ENCODE measurements at places on chromosomes 1 and 21.
A peak's percentile ranks its signal among the peaks of the same experiment; 100 is the strongest.

DNA sequence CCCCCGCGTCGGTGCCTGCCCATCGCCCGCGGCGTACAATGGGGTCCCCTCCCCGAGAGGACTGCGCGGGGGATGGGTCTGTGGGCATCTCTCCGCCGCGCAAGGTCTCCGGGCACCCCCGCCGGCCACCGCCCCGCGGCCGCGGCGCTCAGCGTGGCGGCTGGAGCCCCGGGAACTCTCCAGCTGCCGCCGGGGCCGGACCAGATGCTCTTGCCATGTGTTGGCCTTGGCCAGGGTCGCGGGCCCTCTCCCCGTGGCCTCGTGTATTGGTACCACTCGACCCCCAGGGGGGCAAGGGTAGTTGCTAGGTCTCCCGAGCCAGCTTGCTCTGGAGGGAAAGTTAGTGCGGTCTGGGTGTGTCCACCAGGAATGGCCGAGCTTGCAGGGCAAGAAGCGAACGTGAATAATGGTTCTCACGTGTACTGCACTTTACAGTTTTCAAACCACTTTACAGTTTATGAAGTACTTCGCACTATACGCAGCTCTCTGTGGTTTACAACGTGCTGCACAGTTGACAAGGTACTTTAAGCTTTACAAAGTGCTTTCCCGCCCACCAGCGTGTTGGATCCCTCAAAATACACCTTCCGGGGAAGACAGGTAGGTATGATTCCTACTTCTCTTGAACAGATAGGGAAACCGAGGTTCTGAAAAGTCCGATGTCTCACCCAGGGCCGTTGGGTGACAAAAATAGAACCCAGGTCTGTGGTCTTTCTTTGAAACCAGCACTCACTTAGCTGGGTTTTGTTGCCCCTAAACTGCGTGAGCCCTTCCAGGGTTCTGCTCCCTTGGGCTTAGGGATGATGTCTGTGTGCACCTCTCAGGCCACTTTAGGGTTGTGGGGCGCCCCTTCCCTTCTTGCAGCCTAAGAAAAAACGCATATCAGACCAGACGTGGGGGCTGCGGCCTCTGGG, 1.2 kb downstream of the EPHB2 start:
- DNase-seq = no peak

DNA sequence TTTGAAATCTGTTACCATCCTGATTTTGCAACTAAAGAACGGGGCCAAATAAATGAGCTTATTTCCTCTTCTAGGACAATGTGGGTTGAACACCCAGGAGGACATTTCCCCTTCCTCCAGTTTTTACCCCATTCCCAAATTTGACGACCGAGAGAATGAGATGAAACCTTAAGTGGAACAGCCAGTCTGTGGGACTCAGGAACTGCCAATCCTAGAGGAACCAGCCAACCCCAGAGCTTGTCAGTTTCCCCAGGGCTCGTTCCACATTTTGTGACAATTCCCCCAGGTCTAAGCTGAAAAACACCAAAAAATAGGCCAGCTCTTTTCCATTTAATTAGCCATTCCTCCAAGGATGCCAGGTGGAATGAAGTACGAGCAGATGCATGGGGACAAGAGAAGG, 21.3 kb upstream of the MAPKAPK2 start:
- no peak for DNase-seq

DNA sequence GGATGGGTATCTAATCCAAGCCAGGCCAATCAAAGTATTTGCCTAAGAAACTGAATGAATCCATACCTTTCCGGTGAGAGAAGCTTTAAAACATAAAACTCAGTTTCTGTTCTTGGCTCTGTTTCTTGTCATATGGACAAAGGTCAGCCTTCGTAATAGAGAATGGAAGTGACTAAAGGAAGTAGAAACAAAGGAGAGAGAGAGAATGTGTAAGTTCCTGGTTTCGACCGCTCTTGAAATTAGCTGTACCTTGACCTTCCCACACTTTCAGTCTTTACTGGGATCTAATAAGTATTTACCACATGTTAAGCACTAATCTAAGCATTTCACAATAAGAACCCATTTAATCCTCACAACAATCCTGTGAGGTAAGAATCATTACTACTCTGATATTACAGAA, 19.6 kb upstream of the CLCA4 start:
- DNase-seq = no peak

- no peak for DNase-seq
Observed at GRCh38 chr1:166083887-166084286, 82.9 kb downstream of the FAM78B start.

DNA sequence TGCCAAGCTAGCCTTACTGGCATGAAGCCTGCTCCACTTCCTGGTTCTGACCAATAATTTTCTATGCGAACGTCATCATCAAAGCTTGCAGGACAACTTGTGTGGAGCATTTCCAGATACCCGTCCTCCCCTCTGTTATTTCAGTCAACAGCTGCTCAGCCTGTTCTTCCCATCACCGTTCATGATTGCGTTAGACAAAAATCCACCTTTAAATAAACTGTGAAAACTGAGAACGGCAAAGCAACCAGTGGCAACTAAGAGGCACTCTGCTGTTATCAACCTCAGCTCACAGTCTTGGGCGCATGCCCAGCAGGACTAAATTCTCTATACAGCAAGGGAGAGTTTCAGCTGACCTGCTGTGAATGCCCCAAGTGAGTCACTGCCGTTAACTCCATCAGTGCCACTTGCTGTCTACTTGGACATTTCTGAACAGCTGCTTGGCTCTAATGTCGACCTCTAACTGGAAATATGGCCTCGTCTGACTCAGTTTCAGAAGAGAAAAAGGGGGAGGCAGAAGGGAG, 207.4 kb upstream of the RUNX1 start:
- DNase-seq = no peak

GRCh38 chr1:181947441-181947840, 114.1 kb downstream of the ZNF648 start:
- no peak for DNase-seq

DNA sequence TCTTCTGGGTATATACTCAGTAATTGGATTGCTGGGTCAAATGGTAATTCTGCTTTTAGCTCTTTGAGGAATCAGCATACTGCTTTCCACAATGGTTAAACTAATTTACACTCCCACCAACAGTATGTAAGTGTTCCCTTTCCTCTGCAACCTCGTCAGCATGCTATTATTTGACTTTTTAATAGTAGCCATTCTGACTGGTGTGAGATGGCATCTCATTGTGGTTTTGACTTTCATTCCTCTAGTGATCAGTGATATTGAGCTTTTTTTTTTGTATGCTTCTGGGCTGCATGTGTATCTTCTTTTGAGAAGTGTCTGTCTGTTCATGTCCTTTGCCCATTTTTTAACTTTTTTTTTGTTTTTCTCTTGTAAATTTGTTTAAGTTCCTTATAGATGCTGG, 279.4 kb downstream of the PTGER3 start:
- no peak for DNase-seq

DNA sequence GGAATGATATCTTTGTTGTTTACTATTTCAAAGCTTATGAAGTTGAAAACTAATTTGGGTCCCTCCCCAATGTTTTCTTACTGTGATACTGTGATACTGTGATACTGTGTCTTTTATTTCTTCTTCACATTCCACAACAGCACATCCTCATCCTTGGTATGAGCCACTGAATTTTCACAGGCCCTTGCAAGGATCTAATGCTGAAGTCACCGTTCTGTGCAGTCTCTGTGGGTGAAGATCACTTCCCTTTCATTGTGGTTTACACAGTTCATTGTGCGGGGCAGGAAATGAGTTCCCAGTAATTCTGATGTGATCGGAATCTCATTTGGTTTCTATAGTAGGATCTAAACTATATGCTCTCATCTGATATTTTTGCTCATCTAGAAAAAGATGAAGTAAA, 32.1 kb upstream of the PAXBP1 start:
- DNase-seq = no peak

DNA sequence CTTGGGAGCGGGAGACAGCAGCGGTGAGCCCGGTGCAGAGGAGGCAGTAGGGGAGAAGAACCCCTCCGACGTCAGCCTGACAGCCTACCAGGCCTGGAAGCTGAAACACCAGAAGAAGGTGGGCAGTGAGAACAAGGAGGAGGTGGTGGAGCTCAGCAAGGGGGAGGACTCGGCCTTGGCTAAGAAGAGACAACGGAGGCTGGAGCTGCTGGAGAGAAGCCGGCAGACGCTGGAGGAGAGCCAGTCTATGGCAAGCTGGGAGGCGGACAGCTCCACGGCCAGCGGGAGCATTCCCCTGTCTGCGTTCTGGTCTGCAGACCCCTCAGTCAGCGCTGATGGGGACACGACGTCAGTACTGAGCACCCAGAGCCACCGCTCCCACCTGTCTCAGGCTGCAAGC, 32.9 kb downstream of the STYXL2 start:
- no peak for DNase-seq

GRCh38 chr1:15951341-15952153, 24.4 kb downstream of the ZBTB17 start:
- no peak for DNase-seq

GRCh38 chr21:31983554-31983953, 110.7 kb downstream of the HUNK start:
- DNase-seq = no peak

DNA sequence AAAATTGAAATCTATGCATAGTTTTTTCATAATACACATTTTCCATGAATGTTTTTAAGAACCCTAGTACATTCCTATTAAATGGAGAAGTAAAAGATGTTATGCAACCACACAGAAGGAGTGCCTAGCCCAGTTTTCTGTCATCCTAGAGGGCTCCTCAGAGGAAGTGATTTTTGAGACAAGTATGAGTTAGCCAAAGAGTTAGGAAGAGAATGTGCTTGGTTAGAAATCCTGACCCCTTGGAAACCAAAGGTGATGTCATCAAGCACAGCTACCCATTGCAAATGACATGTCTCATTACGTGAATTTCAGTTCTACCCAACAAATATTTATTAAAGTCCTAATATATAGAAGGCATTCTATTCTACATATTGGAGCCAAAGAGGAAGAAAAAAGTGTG, 88.9 kb upstream of the TNFSF4 start:
- DNase-seq = no peak

- DNase-seq = no peak
Observed at GRCh38 chr21:39537571-39537970, 75.2 kb upstream of the B3GALT5 start.

DNA sequence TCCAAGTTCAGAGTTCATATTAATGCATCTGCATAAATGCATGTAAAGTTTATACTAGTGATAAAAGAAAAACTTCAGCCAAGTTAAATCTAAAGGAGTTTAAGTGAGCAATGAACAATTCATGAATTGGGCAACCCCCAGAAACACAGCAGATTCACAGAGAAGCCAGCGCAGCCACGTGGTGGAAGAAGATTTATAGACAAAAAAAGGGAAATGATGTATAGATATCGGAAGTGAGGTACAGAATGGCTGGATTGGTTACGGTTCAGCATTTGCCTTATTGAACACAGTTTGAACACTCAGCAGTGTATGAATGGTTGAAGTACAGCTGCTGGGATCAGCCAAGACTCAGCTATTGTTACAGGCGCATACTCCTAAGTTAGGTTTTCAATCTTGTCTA, 5.7 kb downstream of the AK5 start:
- DNase-seq = no peak

DNA sequence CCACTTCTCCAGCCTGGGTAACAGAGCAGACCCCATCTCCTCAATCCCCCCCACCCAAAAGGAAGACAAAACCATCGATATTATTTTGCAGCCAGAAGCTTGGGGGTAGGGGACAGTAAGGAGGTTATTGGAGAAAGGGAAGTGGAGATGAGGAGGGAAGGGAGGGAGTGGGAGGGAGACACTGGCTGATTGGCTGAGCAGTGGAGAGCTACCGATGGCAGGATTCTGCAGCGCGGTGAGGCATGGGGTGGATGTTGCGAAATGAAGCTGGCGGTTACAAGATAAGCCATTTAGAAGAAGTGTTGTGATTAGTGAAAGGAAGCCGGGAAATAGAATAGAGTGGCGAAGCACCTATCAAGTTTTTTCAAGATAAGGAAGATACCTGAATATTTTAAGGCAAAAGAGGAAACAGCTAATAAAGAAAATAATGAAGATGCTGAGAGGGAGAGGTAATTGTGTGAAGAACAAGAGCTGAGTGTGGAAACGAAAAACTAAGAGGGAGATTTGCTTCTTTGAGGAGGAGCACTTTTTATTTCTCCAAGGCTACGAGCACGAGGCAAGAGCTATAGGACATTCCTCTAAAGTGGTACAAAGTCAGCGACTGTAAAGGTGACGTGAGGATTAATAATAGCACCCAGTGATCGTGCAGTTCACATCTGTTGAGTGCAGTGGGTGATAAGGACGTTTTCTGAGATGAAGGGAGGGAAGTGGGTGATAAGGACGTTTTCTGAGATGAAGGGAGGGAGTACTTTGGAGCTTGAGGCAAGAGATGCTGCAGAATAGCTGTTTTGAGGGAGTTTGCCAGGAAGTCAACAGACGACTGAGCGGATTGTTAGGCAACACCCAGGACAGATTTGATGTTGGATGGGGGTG, 103.2 kb upstream of the KIF26B start:
- DNase-seq = no peak

GRCh38 chr1:54298284-54299033, 98.5 kb downstream of the MRPL37 start:
- no peak for DNase-seq

- DNase-seq = no peak
Observed at GRCh38 chr1:59755069-59755685, 59.6 kb upstream of the HOOK1 start.

- DNase-seq = no peak
Observed at GRCh38 chr1:81513796-81514354, 286.9 kb upstream of the ADGRL2 start.

GRCh38 chr21:28776251-28776650, 216.4 kb downstream of the LTN1 start:
- no peak for DNase-seq

- peak; percentile 47 for DNase-seq
Observed at GRCh38 chr1:30911059-30911954, 2.7 kb upstream of the SDC3 start.

DNA sequence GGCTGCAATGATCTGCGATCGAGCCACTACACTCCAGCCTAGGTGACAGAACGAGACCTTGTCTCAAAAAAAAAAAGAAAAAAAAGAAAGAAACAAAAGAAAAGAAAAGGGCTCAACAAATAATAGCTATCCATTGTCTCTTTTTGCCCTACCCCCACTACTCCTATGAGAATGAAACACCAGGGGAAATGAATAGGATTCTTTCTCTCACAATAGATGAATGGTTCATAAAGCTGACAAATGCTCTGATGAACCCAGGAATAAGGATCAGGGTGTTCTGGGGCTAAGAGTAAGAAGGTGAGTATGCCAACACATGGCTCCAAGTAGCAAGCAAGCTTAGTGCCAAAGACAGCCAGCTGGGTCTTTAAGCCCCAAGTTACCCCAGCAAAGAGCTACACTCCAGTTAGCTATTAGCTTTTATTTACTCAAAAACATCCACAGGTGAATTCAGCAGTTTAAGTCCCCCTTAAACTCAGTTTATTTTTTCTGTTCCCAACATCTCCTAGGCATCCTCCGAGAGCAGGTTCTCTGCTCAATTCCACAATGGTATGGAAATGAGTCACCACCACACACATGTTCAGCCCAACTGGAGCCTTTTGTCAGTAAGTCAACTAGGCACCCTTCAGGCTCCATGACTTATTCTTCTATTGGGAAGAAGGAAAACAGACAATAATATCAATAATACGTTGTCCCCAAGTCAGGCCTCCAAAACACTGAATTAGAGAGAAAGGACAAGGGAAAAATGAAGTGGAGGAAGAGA, 4.2 kb downstream of the ADORA3 start:
- no peak for DNase-seq
